Kidney epithelial cell (primary cell): ENCODE measurements at places on chromosomes 7 and 10.

- no peak for DNase-seq
These were observed 19.7 kb downstream of the TSPAN12 start for GRCh38 chr7:120838281-120838682.

GRCh38 chr10:33094263-33095051 lies 136.4 kb upstream of the ITGB1 start:
- DNase-seq, result no peak

GRCh38 chr7:119397156-119397555 lies 875.8 kb upstream of the KCND2 start:
- DNase-seq, result no peak

- DNase-seq, result no peak
These were observed 30.9 kb downstream of the MRPS33 start for GRCh38 chr7:140983802-140984201.

DNA sequence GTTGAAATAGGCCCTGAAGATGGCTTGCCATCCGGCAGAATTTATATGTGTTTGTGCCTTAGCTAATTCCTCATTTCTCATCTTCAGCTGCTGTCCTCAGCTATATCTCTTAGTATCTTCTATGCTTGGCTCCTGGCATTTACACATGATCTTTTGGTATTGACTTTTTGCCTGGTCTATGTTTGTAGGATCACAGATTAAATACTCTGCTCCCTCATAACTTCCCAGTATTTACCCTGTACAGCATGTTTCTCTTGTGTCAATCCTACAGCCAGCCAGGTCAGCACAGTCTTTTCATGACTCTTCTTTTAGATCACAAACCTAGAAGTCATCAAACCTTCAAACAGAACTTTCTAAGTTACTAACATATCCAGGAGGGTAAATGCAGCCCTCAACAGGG lies 743.8 kb downstream of the MAGI2 start:
- no peak for DNase-seq

- DNase-seq, result no peak
These were observed 13.0 kb upstream of the CHCHD1 start for GRCh38 chr10:73768881-73769280.

DNA sequence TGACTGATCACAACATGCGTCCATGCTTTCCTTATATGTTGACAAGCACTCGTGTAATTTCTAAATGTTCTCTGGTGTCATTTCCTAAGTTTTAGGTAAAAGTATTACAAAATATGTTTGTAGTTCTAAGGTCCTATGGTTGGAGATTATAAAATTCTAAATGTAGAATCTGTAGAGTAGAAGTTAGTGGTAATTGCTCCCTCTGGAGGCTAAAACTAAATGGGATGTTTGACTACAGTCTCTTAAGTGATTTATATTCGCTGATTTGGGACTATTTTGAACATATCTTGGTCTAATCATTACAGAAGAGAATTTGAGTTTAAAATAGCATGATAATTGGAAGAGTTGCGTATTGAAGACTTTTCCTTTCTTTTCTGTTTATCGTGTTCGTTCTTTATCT lies 74.1 kb downstream of the ZMYND11 start:
- DNase-seq, result no peak

GRCh38 chr10:56585447-56586171 lies 224.6 kb upstream of the ZWINT start:
- DNase-seq, result no peak

DNA sequence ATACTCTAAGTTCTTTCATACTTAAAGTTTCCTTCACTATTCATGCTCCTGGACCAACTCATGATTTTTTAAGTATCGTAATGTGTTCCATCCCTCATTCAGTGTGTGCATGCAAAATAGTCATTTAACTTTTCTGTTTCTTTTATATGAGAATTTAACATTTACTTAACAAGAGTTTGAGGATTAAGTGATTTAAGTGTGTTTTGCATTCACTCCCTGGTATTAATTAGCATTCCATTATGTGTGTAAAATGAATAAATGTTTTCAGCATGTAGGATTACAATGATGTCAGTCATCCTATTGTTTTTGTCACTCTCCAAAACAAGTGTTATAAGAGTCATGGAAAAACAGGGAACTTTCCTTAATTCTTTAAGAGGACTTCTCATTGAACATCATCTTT lies 457.7 kb downstream of the IPMK start:
- DNase-seq, result no peak

DNA sequence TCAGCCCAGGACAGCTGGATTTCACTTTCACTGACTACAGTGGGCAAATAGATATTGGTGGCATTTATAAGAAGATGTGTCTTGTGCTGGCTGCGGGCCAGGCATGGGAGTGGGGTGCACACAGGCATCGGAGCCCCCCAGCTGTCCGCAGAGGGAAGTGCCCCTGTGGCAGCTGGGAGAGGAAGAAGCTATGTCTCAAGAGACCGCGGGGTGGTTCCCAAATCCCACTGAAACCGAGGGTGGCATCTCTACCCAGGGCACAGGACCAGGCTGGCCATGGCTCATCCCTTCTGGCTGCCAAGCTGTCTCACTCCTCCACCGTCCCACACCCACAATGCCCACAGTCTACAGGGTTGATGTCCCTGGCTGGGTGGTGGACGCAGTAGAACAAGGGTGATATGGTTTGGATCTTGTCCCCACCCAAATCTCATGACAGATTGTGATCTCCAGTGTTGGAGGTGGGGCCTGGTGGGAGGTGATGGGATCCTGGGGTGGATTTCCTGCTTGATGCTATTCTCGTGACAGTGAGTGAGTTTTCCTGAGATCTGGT lies 94.8 kb downstream of the TCERG1L start:
- no peak for DNase-seq

GRCh38 chr10:80405626-80406025 lies 2.7 kb upstream of the PRXL2A start:
- DNase-seq, result no peak
